Spleen (tissue), 13 donors: ENCODE measurements at places on chromosomes 7 and 10. TPM values are rescaled to one million over a fixed set of nuclear protein-coding genes. Genes with fewer than 3 reads are reported as not detected.

EN2 gene
- not detected for total RNA-seq

VWDE gene
- total RNA-seq, result 0.65 TPM

CAV2 gene
- total RNA-seq, result 107 TPM

GAD2 gene
- total RNA-seq, result not detected

THSD7A gene
- total RNA-seq, result 6.5 TPM

TRPV5 gene
- not detected for total RNA-seq

ATG9B gene
- total RNA-seq, result 1.6 TPM

DGKI gene
- 0.05 TPM for total RNA-seq
